NCI-H2171 (cell line): ENCODE measurements at places on chromosomes 6 and 20.

GRCh38 chr6:1394514-1395463 lies 5.4 kb downstream of the FOXF2 start:
- no peak for DNase-seq

- DNase-seq, result no peak
Measured at GRCh38 chr6:160293844-160294243, 35.2 kb upstream of the SLC22A2 start.

DNA sequence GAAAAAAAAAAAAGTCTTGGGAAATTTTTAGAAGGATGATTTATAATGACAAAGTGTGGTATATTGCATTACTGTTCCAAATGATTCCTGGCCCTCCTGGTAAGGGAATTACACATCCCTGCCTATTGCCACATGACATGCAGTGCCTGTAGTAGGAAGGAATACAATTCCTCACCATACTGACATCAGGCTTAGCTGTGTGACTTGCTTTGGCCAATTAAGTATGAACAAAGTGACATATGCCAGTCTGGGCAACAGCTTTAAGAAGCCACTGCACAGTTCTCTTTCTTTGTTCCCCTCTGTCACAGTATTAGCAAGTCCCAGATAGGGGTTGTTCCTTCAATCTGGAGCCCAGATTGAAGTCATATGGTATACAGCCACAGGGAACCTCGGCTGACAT lies 100.5 kb downstream of the KIF13A start:
- peak; percentile 89 for DNase-seq

- no peak for DNase-seq
Measured at GRCh38 chr6:170167657-170168159, 123.2 kb downstream of the DLL1 start.

DNA sequence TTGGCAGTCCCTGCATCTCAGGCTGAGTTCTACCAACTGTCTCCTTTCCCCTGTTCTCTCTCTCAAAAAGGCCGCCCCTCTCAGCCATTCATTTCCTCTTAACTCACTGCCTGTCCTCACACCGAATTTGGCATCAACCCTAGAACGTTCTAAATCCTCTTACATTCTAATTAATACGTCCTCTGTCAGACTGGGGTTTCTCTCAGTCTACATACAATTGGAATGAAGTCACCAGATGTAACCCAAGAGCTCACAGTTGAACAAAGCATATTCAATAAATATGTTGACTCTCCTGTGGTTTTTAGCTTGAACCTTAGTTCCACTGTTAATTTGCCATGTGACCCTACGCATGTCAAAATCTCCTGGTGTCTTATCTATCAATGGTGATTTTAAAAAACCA lies 269.6 kb downstream of the CLIC5 start:
- no peak for DNase-seq

DNA sequence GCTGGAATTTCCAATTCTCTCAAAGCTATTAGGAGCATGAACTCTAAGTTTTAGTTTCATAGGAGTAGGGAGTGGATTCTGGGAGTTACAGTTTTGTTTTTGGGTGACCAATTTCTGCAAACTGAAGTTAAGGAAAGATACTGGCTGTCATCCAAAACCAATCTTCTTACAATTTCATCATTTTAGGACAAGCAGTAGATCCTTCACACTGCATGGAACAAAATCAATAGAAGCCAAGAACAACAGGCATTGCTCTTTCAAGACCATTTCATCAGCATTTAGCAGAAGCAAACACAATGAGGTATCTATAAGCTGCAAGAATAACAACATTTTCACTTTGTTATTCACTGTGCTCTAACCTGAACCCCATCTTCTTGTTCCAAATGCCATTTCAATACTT lies 173.0 kb downstream of the GMDS start:
- no peak for DNase-seq

- no peak for DNase-seq
Measured at GRCh38 chr6:163501026-163501425, 86.5 kb downstream of the QKI start.

DNA sequence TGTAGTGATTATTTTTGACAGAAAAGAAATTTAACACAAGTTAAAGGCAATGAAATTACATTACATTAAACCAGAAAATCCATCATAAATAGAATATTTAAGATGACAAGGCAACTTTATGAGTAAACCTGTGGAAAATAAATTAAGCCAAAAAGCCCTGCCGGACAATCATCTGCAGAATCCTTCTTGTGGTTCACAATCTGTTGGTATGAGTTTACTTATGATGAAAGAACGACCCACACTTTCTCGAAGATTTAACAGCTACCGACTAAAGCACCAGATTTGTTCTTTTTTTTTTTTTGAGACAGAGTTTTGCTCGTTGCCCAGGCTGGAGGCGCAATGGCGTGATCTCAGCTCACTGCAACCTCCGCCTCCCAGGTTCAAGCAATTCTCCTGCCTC lies 21.4 kb downstream of the HDAC2 start:
- no peak for DNase-seq

DNA sequence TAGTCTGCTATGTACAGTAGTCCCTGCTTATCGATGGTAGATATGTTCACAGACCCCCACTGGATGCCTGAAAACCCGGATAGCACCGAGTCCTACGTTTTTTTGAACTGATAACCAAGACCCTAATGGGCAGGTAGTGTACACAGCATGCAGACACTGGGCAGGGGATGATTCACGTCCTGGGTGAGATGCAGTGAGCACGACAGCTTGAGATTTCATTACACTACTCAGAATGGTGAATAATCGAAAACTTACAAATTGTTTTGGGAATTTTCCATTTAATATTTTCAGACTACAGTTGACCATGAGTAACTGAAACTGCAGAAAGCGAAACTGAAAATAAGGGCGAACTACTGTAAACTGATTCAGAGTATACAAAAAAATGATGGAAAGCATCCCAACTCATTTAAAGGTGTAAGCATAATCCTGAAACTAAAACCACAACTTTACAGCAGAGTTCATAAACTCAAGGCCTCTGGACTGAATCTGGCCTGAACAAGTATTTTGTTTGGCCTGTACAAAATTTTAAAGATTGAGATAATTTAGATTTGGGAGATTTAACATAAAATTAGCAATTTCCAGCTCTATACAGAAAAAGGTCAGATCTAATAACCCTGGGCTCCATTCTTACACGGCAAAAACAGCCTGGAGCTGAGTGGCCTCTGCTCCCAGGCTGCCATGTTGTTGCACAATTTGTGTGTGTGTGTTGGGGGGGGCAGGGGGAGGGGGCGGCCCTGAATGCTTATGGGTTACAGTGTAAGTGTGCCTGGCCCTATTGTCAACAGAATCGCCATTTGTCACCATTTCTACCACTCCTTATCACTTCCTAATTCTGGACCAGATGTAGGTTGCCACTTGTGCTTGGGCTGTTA lies 34.9 kb downstream of the RNF24 start:
- DNase-seq, result no peak

- DNase-seq, result no peak
Measured at GRCh38 chr20:63831646-63831992, 555 bp upstream of the ZBTB46 start.

- DNase-seq, result no peak
Measured at GRCh38 chr6:16690608-16691142, 70.6 kb downstream of the ATXN1 start.

GRCh38 chr6:1057490-1058135 lies 254.3 kb upstream of the FOXQ1 start:
- DNase-seq, result no peak

GRCh38 chr6:113888956-113889630 lies 31.9 kb downstream of the MARCKS start:
- no peak for DNase-seq

- no peak for DNase-seq
Measured at GRCh38 chr6:24607310-24608105, 38.5 kb downstream of the KIAA0319 start.

- DNase-seq, result no peak
Measured at GRCh38 chr6:139313229-139313628, 21.4 kb upstream of the TXLNB start.

DNA sequence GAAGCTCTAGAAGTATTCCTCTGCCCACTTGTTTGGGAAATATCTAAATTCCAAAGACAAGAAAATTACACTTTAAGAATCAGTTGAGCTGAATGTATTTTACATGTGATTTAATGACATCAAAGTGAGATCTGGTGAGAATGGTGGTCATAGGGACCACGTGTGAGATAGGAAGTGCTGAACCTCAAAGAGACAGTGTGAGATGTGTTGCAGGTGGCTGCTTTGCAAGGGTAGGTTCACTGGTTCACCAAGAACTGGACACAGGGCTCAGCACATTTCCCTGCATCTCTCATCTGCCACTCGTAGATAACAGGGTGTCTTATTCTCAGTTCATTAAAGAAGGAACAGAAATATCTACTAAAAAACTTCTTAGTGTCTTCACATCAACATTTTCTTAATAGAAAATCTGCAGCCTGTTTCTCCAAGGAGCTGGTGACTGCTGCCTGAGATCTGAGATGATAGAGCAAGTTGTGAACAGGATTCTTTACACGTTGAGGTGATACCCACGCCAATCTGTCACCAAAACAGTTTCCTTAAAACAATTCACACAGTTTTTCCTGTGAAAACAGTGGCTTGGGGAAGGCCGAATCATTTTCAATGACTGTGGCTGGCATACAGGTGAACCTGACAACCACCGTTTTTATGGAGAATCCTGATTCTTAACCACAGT lies 7.2 kb downstream of the CCR6 start:
- DNase-seq, result no peak

GRCh38 chr6:36230371-36230770 lies 33.8 kb downstream of the BRPF3 start:
- no peak for DNase-seq

DNA sequence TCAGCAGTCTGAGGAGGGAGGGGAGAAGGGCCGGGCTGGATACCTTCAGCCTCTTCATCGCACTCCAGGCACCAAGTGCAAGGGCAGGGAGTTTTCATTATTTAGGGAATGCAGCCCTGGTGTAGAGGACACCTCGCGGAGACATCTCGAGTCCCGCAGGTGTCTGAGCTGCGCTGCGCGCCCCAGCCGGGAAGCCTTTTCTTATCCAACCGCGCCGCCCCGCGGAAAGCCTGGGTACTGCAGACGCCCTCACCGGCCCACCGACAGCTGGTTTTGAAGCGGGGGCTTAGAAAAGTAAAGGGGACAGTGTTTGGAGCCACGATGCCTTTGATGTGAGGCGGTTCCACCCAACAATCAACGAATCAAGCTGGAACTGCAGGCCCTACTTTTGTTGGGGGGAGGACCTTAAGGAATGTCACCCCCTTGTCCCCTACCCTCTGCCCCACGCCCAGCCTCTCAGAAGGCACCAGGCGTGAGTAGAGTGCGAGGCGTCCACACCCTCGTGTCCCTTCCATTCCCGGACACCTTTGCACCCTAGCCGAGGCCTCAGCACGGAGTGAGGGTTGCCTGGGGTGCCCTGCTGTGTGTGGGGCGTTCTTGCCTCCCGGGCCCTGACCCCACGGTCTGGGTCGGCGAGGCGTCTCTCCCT lies 8.6 kb downstream of the NKX2-2 start:
- peak; percentile 84 for DNase-seq

GRCh38 chr6:34073540-34073939 lies 72.3 kb downstream of the GRM4 start:
- DNase-seq, result no peak

DNA sequence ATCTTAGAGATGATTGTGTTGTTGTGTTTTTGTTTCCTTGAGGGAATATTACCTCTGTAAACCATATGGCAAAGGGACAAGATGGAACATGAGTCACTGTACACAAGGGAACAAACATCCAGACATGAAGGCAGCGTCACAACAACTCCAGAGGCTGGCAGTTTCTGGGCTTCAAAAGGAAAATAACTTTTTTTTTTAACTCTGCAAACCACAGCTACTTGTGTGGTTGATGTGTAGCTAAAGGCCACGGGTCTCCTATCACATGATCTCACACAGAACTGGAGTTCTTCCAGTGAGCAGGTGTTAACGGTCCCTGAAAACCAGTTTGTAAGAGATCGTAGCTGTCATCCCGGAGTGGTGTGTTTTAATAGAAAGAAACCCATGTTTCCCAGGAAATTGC lies 33.2 kb upstream of the HBS1L start:
- peak; percentile 83 for DNase-seq

DNA sequence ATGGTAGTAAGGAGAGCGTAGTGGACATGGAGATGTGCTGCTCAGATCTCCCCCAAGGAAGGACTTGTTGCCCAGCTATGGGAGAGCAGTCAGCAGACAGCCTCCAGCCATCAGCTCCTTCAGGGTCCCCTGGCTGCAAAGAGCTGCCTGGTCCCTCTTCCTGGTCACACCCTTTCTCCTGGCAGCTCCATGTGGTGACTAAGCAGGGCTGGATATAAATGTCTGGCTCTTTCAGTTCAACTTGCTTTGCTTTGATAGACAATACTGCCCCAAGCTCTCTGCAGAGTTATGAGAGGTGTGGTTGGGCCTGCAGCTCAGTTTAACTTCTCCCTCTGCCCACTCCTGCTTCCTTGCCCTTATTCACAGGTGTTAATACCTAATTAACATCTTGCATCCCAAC lies 64.1 kb upstream of the DDR1 start:
- no peak for DNase-seq

GRCh38 chr6:4155848-4156466 lies 20.6 kb upstream of the ECI2 start:
- peak; percentile 60 for DNase-seq

DNA sequence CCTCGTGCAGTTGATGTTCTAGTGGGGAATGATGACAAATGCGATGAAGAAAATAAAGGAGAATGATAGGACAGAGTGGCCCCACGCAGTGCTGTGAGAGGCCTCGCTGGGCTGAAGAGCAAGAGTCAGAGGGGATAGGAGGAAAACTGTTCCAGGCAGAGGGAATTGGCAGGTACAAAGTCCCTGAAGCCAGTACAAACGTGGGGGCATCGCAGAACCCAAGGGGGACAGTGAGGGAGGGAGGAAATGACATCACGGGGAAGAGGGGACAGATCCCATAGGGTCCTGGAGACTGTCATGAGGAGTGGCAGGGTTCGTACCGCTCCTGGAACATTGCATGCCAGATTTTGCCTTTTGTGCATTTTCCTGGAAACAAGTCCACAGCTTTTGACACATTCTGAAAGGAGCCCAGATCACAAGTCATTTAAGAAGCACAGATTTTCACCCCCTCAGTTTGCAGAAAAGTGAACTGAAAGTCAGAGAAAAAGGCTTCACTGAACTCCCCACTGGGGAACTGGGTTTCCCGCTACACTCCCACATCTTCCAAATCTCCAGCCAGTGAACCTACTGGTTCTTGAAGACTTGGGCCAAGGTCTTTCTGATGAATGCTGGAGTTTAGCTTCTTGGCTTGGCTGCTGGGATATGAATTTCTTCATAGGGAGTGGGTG lies 77.0 kb downstream of the SULF2 start:
- DNase-seq, result no peak

GRCh38 chr20:4439461-4439860 lies 282.2 kb upstream of the PRND start:
- DNase-seq, result no peak

DNA sequence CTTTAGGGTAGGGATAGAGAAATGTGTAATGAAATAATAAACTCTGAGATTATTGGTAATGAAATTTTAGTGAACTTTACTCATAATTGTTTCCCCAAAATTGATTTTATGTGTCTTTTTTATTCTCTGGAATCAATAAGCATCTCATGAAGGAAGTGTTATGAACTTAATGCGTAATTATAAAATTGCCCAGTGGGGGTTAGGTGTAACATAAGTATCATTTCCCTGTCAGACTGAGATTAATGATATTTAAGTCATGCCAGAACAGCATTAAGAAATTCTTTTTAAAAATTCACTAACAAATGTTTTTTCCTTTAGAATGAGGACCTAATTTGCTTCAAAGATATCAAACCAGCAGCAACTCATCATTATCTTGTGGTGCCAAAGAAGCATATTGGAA lies 10.0 kb downstream of the HINT3 start:
- DNase-seq, result no peak

- DNase-seq, result no peak
Measured at GRCh38 chr6:6840831-6841291, 252.3 kb downstream of the LY86 start.

- DNase-seq, result no peak
Measured at GRCh38 chr6:87791982-87792381, 89.9 kb upstream of the AKIRIN2 start.
